Stimulated activated CD4-positive, alpha-beta T cell treated with anti-CD3 and anti-CD28 coated beads, Interleukin-4, amount 100 ng/mL, for 4 hours (primary cell): ENCODE measurements at places on chromosomes 11 and 22.

DNA sequence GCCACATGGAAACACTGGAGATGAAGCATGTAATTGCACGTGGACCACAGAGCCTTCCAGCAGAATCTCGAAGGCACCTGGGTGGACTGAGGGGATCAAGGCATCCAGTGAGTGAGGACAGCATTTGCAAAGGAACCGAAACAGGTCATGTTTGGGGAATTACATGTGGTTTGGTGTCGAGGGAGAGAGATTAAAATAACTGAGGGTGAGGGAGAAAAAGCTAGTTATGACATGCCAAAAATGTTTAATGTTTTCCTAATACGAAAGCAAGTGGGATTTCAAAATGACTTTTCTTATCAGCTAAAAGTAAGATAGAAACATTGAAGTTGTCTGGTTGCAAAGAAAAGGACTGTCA is 157.1 kb downstream of the BLID start:
- DNase-seq: no peak

GRCh38 chr11:78689585-78690153 is 115.0 kb upstream of the NARS2 start:
- no peak for DNase-seq

DNA sequence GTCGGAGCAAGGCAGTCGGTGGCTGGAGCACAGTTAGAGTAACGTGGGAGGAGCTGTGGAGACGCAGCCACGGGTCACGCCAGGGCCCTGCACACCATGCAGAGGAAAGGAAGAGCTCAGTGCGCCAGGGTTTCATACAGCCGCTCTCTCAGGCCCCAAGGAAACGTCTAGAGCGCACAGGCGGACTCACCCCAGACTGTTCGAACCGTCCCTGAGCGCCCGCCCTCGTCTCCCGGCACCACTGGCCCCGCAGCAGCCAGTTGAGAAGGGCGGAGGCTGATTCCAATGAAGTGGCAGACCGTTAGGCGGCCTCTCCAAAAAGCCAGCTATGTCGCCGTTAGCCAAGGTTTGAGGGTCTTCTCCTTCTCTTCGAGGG is 483 bp upstream of the HYLS1 start:
- DNase-seq: peak; percentile 27

DNA sequence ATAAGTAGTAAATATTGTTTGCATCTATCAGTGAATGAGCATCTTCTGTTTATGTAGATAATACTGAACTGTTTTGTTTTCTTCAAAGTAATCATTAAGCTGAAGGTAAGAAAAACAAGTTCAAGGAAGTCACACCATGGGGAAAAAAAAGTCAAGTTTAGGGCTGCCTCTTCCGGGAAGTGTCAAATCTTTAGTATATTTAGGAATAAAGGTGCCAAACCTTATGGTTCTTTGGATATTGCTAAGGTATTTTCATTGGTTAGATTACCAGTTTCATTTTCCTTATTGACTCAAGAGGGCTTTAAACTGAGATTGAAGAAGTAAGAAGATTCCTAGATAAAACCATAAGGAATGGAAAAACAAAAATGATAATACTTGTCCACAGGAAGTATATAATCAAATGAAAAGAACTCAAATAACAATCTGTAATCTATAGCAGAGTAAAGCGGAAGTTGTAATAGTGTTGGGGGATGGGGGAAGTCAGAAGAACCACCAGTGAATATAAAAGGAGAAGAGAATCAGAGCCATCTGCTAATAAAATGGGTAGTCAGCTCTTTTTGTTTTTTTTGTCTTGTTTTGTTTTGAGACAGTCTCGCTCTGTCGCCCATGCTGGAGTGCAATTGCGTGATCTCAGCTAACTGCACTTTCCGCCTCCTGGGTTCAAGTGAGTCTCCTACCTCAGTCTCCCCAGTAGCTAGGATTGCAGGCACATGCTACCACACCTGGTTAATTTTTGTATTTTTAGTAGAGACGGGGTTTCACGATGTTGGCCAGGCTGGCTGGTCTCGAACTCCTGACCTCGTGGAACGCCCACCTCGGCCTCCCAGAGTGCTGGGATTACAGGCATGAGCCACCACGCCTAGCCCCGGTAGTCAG is 2.3 kb downstream of the ATM start:
- DNase-seq: peak; percentile 14

DNA sequence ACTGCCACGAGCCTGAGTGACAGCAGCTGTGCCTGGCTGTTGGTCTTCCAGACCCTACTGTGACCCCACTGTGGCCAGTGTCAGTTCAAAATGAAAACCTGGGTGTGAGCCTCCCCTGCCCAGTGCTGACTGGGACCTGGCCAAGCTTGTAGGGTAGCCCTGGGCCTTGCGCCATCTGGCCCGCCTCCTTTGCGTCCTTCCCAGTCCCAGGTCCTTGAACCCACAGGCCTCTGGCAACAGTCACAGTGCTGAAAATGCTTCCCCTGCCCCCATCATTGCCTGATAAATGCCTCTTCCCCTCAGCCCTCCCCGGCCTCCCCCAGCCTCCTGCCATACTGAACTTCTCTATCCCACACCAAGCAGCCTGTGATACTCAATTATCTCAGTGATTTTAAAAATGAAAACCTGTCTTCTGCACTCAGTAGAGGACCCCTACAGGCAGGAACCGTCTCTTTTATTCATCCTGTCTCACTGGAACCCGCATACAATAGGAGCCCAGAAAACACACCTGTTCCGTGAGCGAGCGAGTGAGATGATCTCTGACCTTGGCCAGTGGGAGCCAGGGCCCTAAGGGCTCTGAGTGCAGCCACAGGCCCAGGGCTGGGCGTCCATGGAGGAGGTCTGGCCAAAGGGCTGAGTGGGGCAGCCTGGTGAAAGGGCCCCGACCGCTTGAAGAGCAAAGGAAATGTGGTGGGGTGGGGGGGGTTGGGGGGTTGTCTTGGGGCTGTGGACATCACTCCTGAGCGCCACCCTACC is 49.7 kb upstream of the TTLL12 start:
- no peak for DNase-seq

DNA sequence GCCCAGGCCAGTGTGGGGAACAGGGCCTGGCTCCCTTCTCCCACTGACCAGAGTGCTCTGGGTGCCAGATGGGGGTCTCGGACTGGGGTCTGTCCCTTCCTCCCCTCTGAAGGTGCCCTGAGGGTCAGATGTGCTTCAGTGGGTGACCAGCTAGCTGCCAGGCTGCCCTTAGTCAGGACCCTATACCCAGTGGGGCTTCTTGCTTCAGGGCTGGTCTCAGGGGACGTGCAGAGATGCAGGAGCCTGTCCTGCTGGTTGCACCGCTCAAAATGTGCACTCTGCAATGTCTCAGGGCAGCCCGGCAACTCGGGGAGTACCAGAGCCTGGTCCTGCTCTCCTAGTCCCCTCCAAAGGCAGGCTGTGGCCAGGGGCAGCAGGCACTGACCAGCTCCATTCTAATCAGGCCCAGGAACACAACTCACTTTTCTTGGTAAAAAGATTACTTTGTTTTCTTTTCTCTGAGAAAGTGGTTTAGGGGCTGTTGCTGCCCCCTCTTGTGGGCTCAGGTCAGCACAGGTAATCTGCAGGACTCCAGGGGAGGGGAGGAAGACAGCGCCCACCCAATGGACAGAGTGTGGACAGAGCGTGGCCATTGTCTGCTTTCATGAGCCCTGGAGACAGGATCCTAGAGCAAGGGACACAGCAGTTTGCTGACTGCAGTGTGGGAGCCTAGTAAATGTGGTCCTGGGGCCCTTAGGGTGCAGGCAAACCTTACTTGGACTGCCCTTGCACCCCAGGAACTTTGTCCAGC is 80.9 kb downstream of the MED15 start:
- no peak for DNase-seq

DNA sequence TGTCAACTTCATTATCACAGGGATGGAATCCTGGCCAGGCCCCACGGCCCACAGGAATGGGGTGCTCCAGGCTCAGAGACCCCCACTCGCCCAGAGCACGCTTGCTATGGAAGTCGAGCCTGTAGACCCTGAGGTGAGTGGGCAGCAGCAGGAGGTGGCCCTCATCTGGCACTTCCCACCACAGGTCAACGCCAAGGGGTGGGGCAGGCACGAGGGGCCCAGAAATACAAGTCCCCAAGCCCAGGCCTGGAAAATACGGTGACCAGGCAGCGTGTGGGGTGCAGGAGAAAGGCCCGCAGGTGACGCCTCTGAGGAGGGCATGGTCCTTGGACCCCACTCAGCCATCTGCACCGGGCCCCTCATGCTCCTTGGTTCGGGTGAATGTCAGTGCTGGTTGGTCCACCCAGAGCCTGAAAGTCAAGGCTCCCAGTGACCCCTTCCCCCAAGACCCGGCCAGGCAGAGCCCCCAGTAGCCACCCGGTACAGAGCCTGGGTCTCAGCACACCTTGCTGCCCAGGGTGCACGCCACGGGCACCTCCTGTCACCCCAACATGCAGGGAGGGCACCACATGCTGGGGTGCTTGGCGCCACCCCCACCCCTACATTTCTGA is 2.4 kb downstream of the MOB2 start:
- DNase-seq: no peak

- DNase-seq: no peak
Observed at GRCh38 chr11:131474947-131475346, 104.5 kb downstream of the NTM start.

DNA sequence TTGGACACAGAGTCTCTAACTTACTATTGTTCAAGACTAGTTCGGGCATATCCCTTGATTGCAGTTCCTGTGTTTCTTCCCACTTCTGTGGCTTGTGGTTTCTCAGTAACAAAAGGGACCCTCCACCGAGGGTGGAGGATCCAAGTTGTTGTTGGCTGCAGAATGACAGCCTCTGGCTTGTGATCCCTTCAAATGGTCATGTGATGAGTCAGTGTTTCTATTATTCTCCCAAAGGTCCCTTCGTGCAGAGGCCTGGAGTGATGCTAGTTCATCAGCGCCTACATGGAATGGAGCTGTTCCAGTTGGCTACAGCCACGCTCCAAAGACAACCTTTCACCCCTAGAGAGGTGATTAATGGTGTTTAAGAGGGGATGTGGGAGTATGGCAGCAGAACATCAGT is 2.6 kb upstream of the VWCE start:
- DNase-seq: no peak

DNA sequence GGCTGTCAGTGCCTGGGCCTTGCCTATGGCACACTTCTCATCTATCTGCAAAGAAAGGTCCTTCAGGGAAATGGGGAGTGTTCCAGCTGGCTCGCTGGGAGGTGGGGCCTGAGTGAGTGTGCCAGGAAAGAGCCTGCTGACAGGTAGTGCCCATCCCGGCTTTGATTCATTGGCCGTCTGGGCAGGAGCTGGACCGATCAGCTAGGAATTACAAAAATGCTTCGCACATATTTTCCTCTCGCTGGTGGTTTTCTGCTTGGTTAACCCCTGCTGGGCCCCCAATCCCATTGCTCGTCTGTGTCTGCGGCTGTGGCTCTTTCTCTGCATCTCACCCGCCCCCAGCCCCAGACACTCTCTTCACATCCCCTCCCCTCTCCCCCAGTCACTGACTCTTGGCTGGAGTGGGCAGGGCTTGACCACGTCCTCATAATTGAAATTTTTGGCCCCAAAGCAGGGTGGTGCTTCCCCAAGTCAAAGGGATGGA is 10.8 kb downstream of the LIF start:
- no peak for DNase-seq

DNA sequence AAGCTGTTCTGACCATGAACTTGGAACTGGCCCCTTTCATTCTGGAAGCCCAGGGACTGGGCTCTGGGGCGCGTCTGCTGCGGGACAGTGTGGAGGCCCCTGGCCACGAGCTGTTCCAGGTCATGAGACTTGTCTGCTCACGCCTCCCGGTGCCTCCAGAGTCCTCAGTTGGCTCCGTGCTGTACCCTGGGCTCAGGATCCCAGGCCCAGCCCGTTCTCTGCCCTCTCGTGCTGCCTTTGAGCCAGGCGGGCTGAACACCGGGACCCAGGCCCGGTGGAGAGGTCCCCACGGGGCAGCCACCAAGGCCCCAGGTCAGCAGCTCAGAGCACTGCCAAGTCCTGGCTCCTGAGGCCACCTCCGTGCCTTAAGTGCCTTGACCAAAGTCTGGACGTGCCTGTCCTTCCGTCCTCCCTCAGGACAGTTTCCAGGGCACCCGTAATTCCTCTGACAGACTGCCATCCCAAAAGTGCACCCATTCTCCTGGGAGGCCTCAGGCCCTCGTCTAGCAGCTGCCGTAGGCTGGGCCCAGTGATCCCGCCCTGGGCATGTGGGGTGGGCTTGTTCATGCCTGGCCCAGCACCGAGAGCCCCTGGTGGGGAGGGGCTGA is 36.3 kb upstream of the PPARA start:
- no peak for DNase-seq

DNA sequence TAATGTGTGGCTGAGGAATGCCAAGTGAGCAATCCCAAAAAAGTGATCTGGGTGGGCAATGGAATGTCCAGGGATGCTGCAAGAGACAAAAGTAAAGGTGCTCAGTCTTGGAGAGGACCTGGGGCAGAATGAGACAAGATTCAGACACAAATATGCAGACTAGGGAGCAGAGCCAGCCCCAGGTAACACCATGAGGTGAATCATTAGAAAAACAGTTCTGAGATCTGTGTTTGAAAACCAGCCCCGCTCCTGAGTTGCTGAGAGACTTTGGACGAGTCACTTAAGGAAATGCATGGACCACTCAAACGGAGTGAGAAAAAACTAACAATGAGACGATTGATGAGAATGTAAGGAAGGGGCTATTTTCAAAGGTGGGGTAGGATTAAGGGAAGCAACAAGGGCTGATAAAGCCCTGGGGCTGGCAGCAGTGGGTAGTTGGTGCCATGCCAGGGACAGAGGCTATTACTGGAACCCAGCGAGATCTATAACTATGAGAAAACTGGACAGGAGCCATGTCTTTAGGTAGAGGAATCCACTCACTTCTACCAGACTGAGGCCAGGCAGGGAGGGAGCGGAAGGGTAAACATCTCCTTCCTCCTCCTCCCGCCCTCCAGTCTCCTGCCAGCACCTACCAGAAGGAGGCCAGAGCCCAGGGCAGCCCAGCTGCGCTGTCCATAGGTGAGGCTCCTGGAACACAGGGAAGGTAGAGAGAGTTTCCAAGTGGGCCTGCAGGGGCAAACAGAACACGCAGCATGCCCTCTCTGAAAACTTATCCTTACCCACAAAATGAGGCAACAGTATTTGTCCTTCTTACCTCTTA is 130.4 kb upstream of the TEAD1 start:
- no peak for DNase-seq

DNA sequence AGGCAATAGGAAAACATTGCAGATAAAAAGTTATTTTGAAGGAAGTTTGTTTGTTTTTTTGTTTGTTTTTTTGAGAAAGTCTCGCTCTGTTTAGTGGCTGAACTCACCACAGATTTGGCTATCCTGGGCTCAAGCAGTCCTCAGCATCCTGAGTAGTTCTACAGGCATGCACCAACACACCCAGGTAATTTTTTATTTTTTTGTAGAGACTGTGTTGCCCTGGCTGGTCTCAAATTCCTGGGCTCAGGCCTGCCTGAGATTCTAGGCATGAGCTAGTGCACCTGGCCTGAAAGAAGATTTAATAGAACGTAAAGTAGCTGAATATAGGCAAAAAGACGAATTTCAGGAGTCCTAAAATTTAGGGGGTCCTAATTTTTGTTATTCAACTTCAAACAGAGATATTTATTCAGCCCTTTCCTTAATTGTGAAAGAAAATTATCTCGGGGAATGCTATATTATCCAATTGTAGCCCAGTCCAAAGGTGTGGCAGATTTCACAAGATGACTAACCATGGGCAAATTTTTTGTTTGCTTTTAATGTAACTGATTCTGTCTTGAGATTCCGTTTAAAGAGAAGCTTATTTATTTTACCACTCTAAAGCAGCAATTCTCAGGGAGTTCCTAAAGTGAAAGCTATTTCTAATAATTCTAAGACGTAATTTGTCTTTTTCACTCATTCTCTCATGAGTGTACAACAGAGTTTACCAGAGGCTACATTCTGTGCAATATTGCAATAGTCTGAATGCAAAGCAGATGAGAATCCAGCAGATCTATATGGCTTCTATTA is 940 bp downstream of the IL18 start:
- DNase-seq: no peak

- no peak for DNase-seq
Observed at GRCh38 chr22:40524392-40525249, 111.9 kb downstream of the MRTFA start.

- DNase-seq: no peak
Observed at GRCh38 chr11:14422052-14422813, 63.2 kb upstream of the RRAS2 start.
